ENCODE measurements at places on chromosomes 6 and 20.

DNA sequence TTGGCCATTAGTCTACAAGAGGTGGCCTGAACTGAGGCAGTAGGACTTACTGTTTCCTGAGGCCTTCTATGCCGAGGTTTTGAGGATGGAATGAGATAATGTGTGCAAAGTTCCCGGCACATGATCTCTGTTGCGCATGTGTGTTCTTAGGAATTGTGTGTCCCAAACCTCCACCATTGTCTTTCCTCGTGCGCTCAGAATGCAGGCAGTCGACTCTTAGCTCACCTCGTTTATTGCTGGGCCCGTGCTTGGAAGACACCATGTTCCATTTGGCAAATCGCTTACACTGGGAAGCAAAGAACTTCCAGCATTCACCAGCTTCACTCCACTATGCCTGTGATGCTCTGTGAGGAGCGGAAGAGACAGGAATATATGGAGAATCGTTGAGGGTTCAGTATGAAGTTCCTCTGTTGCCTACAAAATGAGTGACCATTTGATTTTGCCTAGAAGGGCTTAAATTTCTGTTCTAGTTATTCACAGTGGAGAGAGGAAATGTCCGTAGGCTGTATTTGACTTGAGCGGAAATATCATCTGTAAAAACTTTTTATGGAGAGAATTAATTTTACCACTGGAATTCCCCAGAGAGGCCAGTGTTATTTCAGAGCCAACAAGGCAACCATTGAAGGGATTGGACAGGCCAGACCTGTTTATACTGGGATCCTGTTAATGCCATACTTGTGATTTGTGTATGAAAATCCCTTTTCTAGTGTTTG, 75.7 kb upstream of the CLDN20 start:
- no peak for DNase-seq

GRCh38 chr6:9316831-9317230, 881.5 kb upstream of the SLC35B3 start:
- DNase-seq = no peak

DNA sequence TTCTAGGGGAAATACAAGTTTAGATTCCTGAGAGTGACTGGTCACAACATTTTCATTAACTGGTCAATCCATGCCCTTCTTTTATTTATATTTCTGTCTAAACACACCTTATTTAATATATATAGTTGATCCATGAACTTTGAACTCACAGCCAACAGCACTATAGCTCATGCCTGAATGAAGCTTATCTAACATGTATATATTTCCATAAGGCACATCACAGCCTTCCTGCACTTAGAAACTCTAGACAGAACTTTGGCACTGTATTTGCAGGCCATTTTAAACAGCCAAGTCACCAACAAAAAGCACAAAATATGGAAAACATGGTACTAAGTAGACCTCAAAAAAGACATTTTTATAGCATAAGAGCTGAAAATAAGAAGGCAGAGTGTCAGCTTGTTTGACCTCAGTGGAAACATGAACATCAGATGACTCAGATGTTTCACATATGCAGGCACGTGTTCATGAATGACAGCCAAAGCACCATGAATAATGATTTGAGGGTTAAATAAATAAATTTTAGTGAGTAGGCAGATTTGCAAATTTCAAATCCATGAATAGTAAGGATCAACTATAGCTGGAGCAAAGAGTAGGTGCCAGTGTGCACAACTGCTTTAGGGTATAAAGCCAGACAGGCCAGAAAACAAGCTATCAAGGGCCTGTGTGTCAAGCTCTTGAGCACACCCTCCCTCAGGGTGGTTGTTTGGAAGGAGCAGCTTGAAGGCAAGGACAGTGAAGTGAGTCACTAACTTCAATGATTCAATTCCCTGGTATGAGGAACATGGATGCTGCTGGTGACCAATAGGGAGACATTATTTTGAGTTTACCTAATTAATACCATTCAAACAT, 88.9 kb upstream of the NT5E start:
- no peak for DNase-seq

- DNase-seq = no peak
Measured at GRCh38 chr6:35160642-35161041, 19.5 kb upstream of the TCP11 start.

- no peak for DNase-seq
Measured at GRCh38 chr6:169489563-169490245, 212.1 kb downstream of the WDR27 start.

- no peak for DNase-seq
Measured at GRCh38 chr6:68468244-68468884, 166.7 kb upstream of the ADGRB3 start.

DNA sequence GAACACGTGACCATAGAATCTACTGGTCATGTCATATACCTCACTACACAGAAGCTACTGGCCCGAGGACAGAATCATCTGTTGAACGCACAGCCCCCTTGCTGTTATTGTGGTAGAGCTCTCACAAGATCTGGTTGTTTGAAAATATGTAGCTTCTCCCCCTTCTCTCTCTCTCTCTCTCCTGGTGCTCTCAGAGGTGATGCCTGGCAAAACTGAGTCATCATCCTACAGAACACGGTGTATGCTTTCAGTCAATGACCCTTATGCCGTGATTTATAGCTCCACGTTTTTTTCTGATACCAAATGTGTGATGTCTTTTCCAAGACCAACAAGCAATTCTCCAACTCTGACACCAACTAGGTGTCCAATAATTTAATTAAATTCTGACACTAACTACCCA, 13.0 kb upstream of the RBM24 start:
- no peak for DNase-seq

- no peak for DNase-seq
Measured at GRCh38 chr6:108655806-108656651, 95.3 kb downstream of the FOXO3 start.
